ENCODE measurements at places on chromosomes 16 and 17.
A peak's percentile ranks its signal among the peaks of the same experiment; 100 is the strongest.

- DNase-seq = no peak
Measured at GRCh38 chr17:59826706-59827453, 65.9 kb downstream of the TUBD1 start.

GRCh38 chr16:74695450-74696422 is 4.9 kb downstream of the MLKL start:
- peak; percentile 34 for DNase-seq

GRCh38 chr16:84527532-84528269 is 23.2 kb upstream of the MEAK7 start:
- no peak for DNase-seq

DNA sequence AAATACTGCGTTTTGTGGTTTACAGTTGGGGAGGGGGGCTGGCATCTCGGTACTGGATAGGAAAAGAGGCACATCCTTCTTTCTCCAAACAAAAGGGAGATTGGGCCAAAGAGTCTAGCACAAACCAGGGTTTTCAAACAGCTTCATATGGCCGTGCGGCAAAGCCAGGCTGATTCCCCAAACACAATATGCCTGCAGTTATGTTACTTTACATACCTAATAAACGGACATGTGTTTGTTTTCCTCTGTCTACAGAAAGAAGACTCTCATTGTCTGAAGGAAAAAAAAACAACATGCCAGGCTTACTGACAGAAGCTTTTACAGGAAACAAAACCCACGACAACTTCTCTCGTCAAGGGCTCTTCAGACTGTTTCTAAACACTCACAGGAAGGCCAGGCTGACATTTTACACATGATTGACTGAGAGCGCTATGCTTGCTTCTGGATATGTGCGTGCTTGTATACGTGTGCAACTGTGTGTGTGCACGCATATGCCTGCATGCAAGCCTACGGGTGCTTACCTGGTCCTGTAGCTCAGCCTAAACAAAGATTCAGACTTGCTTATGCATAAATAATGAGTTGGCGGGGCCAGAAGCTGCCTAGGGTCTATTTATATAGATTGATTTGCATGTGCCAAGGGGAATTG is 461.0 kb upstream of the C16orf82 start:
- DNase-seq = no peak

Data from stimulated activated CD4-positive, alpha-beta T cell treated with anti-CD3 and anti-CD28 coated beads, Interleukin-4, amount 100 ng/mL, for 1 hour (primary cell).